ENCODE measurements at places on chromosomes 12 and 14.

- no peak for DNase-seq
Observed at GRCh38 chr12:22415342-22416309, 81.1 kb upstream of the ST8SIA1 start.

- no peak for DNase-seq
Observed at GRCh38 chr12:111108726-111109125, 188.3 kb upstream of the MYL2 start.

DNA sequence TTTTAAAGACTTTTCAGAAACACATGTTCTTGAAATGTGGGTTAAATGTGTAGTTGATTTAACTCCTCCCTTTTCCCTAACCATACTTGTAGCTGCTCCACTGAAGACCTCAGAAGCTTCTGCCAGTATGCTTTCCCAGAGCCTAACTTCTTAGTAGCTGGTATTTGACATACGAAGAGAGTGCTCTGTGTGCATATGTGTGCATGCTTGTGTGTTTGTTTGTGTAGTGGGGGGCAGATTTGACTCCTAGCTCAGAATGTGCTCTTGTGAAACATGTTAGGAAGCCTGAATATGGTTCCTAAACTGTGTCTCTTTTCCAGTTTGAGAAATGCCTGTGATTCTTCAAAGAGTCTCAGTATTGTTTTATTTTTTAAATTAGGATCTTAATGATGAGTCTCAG is 420.4 kb downstream of the PCNX1 start:
- no peak for DNase-seq

GRCh38 chr12:118432812-118433545 is 56.6 kb downstream of the SUDS3 start:
- DNase-seq = no peak

- DNase-seq = no peak
Observed at GRCh38 chr14:61670576-61670975, 24.7 kb upstream of the HIF1A start.

- no peak for DNase-seq
Observed at GRCh38 chr12:56670836-56671235, 17.2 kb downstream of the PTGES3 start.

GRCh38 chr14:95834496-95834895 is 42.1 kb upstream of the TUNAR start:
- DNase-seq = no peak

DNA sequence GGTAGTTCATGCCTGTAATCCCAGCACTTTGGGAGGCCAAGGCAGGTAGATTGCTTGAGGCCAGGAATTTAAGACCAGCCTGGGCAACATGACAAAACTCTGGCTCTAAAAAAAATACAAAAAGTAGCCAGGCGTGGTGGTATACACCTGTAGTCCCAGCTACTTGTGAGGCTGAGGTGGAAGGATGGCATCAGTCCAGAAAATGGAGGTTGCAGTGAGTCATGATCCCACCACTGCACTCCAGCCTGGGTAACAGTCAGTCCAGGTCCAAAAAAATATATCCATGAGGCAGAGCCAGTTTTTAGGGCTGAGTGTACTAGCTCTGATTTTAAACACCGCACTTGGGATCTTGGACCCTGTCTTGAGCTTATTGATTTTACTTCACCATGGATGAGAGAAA is 30.6 kb upstream of the FICD start:
- no peak for DNase-seq

DNA sequence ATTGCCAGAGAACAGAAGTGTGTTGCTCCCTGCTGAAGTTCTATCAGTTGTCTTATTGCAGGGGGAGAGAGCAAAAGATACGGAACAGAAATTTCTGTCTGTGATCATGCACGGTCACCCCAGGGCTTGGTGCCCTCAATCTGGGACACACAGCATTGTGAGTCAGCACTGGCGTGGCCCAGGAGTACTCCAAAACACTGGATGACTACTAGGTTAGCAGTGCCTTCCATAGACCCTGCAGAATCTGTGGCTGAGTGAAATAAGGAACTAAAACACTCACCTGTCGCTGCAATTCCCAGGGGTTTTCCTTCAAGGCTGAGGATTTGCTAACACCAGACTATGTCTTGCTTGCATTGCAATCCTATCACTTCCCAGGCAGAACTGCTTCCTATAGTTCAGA is 165.5 kb downstream of the ANO6 start:
- DNase-seq = no peak

GRCh38 chr14:24312736-24313507 is 1.6 kb downstream of the LTB4R start:
- no peak for DNase-seq

- no peak for DNase-seq
Observed at GRCh38 chr14:53470351-53471043, 317.4 kb upstream of the DDHD1 start.

GRCh38 chr12:45227316-45228067 is 11.6 kb downstream of the ANO6 start:
- DNase-seq = no peak

GRCh38 chr14:93232159-93232558 is 25.1 kb downstream of the UBR7 start:
- no peak for DNase-seq
